HuH-7.5 (cell line): ENCODE measurements at places on chromosomes 4 and X.

GRCh38 chr4:185881430-185881829, 69.4 kb upstream of the SORBS2 start:
- no peak for DNase-seq

GRCh38 chr4:113289766-113290165, 240.3 kb downstream of the ANK2 start:
- no peak for DNase-seq

DNA sequence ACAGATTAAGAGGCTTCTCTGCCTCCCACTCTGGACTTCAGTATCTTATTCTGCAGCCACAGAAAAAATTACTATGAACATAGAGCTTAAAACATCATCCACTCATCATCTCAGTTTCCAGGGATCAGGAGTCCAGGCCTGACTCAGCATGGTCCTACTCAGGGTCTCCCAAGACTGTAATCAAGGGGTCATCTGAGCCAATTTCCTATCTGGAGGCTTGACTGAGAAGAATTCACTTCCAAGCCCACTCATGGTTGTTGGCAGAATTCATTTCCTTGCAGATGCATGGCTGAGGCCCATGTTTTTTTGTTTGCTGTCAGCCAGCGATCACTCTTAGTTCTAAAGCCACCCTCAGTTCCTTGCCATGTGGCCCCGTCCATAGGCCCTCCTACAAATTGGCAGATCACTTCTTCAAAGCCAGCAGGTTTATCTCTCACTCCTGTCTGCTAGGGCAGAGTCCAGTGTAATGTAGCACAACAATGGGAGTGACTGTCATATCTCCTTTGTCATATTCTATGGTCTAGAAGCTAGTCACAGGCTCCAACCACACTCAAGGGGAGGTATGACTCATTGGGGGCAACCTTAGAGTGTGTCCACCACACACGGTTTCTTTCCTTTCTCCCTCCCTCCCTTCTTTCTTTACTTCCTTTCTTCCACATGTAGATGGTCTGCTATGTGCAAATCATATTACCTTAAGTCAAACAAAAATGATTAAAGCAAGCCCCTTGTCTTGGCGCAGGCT, 251.6 kb downstream of the QDPR start:
- DNase-seq, result no peak

GRCh38 chr4:143230683-143231082, 46.0 kb downstream of the USP38 start:
- DNase-seq, result no peak

DNA sequence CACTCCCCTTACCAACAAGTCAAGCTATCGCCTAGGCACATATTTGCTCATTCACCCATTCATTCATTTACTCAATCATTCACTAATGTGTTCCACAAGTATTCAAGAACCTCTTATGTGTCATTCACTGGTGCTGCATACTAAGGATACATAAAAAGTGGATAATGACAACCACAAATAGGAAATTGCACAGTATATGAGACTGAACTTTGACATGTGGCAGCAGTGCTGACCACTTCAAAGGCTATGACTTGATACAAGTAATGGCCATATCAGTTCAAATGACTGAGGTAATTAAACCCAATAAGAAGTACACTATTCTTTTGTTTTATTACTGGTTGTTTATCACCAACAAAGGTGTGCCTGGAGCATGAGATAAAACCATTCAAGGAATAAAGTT, 282.5 kb downstream of the KLHL13 start:
- DNase-seq, result no peak

DNA sequence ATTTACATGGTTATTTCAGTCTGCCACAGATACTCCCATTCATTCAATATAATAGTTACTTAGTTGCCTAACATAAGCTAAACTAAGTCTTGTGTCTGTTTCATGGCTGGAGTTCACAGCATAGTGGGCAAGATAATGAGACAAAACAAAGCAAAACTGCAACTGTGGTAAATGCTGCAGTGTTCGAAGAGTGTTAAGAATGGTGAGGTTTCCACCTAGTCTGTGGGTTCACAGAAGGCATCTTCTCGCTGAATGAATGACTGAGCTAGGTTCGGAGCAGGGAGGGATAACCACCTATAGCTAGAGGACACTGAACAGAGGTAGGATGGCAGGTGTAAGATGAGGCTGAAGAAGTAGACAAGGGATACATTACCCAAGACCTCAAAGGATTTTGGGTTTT, 171.0 kb downstream of the FBXW7 start:
- DNase-seq, result no peak

- no peak for DNase-seq
Measured at GRCh38 chr4:173264684-173265185, 69.4 kb downstream of the HMGB2 start.

GRCh38 chr4:76804096-76804495, 93.8 kb downstream of the SOWAHB start:
- no peak for DNase-seq

DNA sequence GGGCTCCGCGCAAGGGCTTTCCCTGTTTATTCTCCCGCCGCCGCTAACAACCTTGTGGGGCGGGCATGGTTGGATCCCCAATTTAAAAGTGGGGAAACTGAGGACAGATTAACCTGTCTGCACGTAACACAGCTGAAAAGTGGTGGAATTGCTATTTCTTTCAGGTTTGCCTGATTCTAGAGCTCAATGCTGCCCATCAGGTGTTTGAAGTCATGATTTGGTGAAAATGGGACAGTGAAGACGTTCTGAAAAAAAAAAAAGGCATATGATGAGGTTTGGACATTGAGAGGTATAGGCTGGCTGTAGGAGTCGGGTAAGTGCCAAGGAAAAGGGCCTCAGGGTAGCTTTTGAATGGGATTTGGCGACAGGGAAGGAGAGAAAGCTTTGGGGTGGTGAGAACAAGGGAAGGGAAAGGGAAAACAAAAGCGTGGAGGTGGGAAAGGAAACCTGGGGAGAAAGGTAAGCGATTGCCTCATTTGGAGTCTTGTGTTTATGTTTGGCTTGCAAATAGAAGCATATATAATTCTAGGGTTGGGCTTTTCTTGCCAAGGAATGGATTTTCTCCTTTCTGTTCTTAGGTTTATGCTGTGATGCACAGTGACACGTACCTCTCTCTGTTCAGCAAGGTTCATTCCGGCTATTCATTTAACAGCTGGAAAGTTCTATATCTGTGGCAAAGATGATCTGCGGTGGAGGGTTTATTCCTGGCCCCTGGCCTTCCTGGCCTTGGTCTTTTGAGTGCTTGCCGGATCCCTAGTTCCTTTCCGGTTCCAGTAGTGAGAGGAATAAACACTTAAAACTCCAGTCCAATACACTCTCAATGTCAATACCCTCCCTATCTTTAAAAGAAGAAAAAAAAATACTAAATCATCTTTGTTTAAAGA, 2.4 kb upstream of the STIM2 start:
- no peak for DNase-seq

DNA sequence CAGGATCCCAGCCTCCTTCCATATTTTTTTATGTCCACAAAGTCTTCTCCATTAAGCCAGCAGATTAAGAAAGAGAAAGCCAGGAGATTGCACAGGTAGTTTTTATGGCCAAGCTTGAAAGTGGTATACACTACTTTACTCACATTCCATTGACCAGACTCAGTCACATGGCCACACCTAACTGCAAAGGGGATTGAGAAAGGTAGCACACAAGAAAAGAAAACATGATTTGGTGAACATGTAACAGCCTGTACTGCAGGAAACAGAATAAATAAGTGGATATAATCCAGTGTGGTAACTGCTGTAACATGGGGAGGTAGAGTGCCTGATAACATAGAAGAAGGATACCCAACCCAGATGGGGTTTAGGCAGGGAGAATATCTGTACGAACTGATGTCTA, 43.9 kb downstream of the HOPX start:
- no peak for DNase-seq

- DNase-seq, result no peak
Measured at GRCh38 chr4:8534129-8534528, 46.1 kb upstream of the GPR78 start.

- DNase-seq, result no peak
Measured at GRCh38 chr4:82823062-82823461, 24.5 kb upstream of the SCD5 start.

DNA sequence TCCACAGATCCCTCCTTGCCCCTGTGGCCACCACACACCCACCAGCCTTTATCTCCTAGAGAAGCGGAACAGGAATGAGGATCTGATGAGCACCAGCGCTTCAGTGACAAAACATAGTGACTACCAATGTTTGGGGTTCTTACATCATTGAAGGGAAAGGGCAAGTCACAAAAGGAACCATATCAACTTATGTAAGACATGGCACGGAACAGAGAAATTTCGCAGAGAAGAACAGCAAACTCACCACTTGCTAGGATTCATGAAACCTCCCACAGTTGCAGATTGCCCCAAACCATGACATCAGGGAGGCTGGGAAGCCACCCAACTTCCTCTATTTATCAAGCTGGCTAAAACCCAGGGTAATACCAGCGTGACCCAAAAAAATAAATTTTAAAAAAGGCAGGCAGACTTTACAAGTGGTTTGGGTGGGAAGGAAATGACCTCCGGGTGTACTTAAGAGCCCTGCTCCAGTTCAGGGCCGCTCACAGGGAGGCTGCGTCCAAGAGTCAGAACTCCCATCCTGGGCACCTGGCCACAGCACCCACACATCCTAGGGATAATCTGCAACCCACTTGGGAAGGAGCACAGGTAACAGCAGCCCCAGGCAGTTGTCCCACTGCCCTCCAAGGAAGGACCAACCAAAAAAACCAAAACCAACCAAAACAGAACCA, 36.0 kb downstream of the ADGRG2 start:
- DNase-seq, result no peak

DNA sequence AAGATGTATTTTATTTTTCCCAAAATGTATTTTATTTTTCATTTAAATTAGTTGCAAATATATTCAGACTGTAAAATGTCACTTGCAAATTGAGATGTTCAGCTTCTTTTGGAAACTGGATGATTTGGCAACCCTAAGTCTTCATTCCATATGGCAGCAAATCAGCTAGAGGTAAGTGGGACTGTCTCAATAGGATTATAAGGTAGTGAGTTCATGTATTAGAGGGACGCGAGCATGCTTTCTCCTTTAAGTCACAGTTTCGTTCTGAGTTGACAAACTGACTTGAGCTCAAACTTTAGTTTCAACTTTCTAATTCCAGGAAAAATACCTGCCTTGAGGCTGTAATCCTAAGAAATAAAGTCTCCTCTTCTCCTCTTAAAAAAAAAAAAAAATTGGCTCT, 44.2 kb upstream of the TMEM131L start:
- no peak for DNase-seq

DNA sequence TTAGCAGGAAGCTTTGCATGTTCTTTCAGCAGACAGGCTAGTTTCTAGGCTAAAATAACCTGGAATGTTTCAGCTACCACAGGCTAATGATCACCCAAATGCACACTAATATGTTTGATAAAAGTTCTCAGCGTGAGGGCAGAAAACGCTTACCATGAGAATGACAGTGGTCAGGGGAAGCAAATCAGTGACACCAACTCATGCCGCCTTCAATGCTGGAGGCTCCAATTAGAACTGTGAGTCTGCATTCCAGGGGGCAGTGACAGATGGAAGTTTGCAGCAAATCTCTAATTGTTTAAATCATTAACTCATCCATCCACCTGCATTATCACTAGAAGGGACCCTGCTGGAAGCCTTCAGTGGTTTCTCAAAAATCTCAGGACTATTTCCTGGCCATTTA, 43.2 kb downstream of the ANOS1 start:
- no peak for DNase-seq

GRCh38 chr4:65918872-65919271, 248.6 kb upstream of the EPHA5 start:
- no peak for DNase-seq

- no peak for DNase-seq
Measured at GRCh38 chrX:49174723-49175122, 3.0 kb downstream of the PLP2 start.

DNA sequence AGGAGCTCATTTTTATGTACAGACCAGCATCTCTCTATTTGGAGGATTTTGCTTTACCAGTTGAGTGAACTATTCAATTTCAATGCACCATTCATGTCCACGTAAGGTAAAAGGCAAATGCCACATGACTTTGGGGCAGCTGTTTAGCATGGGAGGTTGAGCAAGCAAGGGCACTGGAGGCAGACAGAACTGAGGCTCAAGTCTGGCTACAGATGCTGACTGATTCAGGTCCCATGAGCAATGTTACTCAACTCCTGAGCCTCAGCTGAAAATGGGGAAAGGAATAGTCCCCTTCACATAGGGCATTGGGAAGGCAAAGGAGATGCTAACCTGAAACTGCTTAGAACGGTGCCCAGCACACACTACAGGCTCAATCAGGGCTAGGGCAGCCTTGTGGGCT, 93.0 kb upstream of the MTM1 start:
- DNase-seq, result no peak

DNA sequence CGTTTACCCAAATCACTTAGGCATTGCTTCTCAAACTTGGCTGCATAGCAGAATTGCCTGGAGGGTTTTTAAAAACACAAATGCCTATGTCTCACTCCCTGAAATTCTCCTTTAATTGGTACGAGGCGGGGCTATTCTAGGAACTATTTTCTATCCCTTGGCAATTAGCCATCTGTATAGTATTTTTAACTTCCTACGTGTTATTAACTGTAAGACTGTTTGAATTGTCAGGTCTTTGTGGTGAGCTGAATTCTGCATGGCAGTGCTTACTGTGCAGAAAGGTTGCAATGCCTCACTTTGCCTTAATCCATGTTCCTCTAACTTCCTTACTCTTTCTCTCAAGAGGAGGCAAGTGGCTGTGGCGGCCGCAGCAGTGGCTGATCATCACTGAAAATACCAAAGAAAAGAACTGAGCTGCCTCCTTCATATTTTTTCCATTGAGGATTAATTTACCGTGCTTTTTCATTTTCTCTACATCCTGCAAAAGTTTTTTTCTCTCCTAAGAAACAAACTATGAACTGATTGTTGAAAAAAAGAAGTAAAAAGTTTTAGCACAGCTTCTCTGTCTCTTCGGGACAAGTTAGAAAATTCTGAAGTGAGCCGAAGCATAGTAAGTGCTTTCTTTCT, at the start of gene SHROOM3:
Gene SHROOM3, plus strand, starts transcription at position 329 of the 627 bp plus-strand sequence. CDS start 824 bp downstream, outside the sequence.
- no peak for DNase-seq

- no peak for DNase-seq
Measured at GRCh38 chr4:83317671-83318070, 17.0 kb downstream of the HPSE start.

GRCh38 chrX:39212456-39212855, 411.2 kb downstream of the MID1IP1 start:
- DNase-seq, result no peak

GRCh38 chrX:35351212-35351611, 408.6 kb downstream of the FAM47B start:
- no peak for DNase-seq

GRCh38 chr4:73762409-73762808, 22.0 kb downstream of the CXCL8 start:
- DNase-seq, result no peak

GRCh38 chr4:4727536-4727935, 131.9 kb upstream of the MSX1 start:
- DNase-seq, result no peak

GRCh38 chr4:6120361-6120760, 80.0 kb downstream of the JAKMIP1 start:
- DNase-seq, result no peak

- no peak for DNase-seq
Measured at GRCh38 chr4:113094802-113095201, 45.3 kb downstream of the ANK2 start.

DNA sequence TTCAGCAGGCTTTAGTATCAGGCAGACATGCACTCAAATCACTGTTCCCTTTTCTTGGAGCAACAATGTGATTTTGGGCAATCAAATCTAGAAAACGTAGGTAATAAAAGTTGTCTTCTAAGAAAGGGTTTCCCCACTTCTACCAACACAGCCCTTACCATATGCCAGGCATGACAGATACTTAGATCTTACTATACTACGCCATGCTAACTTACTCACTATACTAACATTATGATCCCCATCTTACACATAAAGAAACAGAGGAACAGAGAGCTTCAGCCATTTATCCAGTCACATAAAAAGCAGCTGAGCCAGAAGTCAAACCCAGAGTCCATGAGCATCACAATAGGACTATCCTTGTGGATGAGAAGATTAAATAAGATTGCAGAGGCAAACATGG, 9.2 kb downstream of the TXK start:
- no peak for DNase-seq
